ENCODE measurements at places on chromosomes 4 and X.

- DNase-seq = no peak
Observed at GRCh38 chr4:4470208-4470607, 71.6 kb downstream of the STX18 start.

- no peak for DNase-seq
Observed at GRCh38 chrX:154603438-154604430, 15.3 kb downstream of the CTAG1B start.

DNA sequence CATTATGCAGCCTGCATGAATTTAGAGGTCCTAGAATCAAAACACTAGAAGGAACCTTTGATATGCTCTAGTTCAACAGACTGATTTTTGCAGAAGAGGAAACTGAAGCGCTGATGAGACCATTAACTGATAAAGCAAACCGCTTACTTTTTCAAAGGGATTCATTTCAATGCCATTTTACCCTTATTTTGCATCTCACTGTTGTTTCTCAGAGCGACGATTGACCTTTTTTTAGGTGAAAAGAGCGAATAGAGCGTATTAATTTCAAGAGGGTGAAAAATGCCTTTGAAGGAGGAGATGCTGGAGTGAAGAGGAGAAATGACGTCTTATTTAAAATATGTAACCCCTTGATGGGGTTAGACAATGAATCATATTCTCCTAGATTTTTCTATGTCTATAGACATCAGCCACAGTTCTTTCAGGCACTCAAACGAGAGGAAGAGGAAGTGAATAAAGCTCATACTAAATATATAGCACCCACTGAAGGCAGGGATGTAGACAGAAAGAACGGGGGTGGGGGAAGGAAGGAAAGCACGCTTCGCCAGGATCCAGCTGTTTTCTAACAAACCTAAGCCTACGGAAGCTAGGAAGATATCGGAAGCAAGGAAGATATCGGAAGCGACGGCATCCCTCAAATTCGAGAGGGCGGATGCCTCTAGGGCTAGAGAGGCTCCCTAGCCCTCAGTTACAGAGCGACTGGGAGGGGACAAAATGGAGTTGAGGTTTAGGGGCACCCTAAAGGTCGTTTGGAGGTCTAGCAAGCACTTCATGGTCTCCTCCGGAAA, 848 bp downstream of the ACSL4 start:
- DNase-seq = peak; percentile 31

- DNase-seq = no peak
Observed at GRCh38 chr4:104475652-104476051, 19.0 kb downstream of the CXXC4 start.

Measured in activated CD4-positive, alpha-beta T cell treated with anti-CD3 and anti-CD28 coated beads for 48 hours (primary cell).